H7 (cell line): ENCODE measurements at places on chromosomes 4 and X. TPM values are rescaled to one million over a fixed set of nuclear protein-coding genes. Genes with fewer than 3 reads are reported as not detected.

Gene MAGEA12
- total RNA-seq, result not detected in 2 replicates

Gene SMC1A
- 28.3 and 30.6 TPM in 2 replicates for total RNA-seq

Gene USP46
- total RNA-seq, result 21.3 and 29.8 TPM in 2 replicates

Gene PIN4
- 26.5 and 28.8 TPM in 2 replicates for total RNA-seq

Gene ARHGEF6
- 12.4 and 17.3 TPM in 2 replicates for total RNA-seq

Gene TRIM60
- total RNA-seq, result not detected in 2 replicates

GRCh38 chr4:22483551-22483981 lies 32.3 kb downstream of the ADGRA3 start:
- no peak for DNase-seq
